ENCODE measurements at places on chromosomes 16 and 17.

- DNase-seq = no peak
These were observed 126.2 kb downstream of the CPPED1 start for GRCh38 chr16:12677502-12677901.

- DNase-seq = no peak
These were observed 95.1 kb downstream of the PRKCA start for GRCh38 chr17:66397486-66397885.

DNA sequence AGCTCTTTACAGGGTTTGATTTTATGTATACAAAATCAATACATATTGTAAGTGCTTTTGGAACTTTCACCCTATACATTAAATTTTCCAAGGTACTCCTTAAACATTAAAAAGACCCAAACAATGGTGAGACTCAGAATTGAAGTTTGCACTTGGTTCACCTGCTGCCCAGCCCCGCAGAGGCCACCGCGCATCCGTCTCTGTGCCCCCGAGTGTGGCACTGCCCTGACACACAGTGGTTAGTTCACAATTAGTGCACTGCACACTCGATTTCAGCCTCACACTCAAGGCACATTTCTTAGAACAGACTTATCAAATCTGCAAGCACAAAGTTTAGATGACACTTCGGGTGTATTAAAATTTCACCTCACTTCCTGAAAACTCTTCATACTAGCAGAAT lies 38.3 kb downstream of the USP7 start:
- DNase-seq = no peak

DNA sequence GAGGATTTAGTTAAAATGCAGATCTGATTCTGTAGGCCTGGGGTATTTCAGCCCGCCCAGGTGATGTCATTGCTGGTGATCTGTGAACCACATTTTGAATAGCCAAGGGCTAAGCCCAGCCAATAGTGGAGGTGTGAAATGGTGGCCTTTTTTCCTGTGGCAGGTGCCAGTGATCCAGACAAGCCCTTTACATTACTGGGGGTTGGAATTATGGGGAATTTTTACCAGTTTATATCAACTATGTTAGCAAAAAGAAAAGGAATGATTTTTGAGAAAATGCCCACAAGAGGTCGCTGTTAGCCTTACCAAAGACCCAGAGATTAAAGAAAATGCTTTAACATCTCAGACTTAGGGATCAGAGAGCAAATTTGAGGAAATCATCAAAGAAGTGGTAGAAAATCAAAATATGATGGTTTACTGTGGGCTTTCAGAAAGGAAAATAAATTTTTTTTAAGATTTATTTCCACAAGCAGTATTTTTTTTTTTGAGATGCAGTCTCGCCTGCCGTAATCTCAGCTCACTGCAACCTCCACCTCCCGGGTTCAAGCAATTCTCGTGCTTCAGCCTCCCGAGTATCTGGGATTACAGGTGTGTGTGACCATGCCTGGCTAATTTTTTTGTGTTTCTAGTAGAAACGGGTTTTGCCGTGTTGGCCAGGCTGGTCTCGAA lies 3.9 kb downstream of the VPS35L start:
- no peak for DNase-seq

Measured in stimulated activated CD8-positive, alpha-beta memory T cell treated with anti-CD3 and anti-CD28 coated beads, Interleukin-4, amount 100 ng/mL, for 4 hours (primary cell).